ENCODE measurements at places on chromosomes 2 and 18. TPM values are rescaled to one million over a fixed set of nuclear protein-coding genes. Genes with fewer than 3 reads are reported as not detected.

DNA sequence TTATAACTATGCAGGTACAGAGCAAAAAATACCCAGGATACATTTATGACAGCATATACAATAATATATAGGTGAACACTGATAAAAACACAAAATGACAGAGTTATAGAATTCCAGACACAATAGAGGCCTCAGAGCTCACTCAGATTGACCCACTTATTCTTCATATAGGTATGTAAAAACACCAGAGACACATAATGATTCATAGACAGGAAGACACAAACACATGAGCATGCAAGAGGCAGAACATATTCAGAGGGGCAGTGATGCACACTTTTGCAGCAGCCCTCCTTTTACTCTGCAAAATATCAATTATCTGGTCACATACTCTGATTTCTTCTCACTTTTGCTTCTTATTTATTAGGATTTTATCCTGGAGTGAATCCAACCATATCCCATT lies 633.3 kb upstream of the ACVR2A start:
- no peak for DNase-seq

- no peak for DNase-seq
Measured at GRCh38 chr2:134259571-134259970, 5.7 kb downstream of the MGAT5 start.

ANKRD30B gene
- total RNA-seq: 0.03 TPM

GRCh38 chr18:9421901-9422327 lies 53.4 kb upstream of the RALBP1 start:
- DNase-seq: no peak

SERPINB10 gene
- not detected for total RNA-seq

DNA sequence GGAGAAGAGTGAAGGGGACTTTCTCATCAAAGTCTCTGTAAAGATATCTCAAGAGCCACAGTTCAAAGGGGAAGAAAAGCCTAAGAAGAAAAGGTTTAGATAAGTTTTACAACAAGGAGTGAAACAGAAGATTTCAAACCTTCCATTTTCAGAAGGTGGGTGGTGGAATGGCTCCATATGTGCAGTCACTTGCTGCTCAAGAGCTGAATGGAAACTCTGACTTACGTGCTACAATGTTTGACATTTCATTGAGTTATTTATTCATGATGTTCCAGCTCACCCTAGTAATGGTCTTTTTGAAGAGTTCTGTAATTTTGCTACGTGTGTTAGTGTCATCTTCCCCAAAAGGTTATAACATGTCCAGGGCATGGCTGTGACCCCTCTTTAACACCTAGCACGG lies 21.7 kb downstream of the LCT start:
- no peak for DNase-seq

DNA sequence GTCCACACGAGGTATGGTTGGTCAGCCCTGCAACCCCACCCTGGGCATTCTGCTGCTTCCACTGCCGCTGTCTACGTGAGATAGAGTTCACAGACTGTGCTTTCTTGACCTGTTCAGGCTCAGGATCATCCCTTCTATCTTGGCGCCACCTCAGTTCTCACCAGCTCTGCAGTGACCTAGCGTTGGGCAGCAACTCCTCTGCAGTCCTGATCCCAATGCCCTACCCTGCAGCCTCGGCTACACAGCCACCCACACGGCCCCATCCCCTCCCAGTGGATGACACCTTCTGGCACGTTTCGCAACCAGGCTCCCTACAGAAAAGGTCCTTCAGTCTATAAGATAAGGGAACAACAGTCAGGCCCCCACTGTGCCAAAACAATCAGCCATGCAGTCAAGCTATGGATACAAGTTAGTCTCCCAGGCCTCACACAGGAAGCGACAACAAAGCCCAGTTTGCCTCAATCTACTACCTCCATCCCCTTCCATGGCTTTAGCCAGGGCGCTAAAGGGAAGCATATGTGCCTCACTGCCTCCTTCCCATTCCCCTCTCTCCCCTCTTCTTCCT lies 317.9 kb upstream of the PKDCC start:
- DNase-seq: no peak

GRCh38 chr18:48814490-48815178 lies 136.1 kb downstream of the SMAD7 start:
- DNase-seq: no peak

DSC1 gene
- total RNA-seq: not detected

DNA sequence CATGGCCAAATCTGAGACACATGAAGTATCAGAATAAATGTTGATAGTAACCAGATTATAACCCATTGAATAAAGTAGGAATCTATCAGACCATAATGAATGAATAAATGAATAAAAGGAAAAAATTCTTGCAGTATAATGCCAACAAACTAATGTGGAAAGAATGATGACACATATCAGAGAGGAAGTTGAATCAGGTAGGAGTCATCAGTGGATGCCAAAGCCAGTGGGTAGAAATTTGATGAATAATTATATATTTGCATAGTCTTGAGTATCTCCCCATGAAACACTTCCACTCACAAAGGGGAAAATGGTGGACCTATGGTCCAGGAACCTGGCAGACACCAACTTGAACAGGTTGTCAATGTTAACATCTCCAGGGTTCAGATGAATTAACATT lies 68.6 kb downstream of the GALNT3 start:
- DNase-seq: no peak

DNA sequence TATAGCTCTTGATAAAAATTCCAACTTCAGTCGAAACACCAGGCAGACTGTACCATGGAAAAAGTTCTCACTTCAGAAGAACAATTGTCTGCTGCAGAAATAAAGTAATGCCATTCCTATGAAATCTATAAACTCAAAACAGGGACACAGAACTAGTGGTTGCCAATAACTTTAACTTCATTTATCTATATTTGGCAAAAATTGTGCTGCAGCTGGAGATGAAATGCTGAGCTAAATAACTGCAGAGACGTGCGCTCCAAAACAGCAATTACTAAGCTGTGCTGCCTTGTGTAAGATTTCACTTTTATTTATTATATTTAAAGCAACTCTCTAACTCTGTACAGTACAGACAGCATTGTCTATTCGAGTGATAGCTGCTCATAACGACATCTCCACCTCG lies 540.1 kb upstream of the ID2 start:
- no peak for DNase-seq

DNA sequence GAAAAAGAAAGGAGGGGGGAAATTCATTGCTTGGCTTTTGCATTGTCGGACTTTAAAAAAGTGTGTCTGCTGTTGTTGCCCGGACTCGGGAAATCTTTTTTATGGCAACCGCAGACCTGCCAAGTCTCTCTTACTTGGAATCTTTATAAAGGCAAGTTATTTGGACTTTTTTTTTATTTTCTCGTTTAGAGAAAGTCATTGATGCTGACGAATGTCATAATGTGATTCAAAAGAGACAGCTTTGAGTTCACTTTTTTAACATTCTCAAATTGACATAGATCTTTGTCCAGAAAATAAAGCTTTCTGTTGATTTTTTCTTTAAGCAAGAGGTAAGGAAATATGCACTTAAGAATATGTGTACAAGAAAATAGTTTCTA lies 651 bp upstream of the ZNF521 start:
- no peak for DNase-seq

DNA sequence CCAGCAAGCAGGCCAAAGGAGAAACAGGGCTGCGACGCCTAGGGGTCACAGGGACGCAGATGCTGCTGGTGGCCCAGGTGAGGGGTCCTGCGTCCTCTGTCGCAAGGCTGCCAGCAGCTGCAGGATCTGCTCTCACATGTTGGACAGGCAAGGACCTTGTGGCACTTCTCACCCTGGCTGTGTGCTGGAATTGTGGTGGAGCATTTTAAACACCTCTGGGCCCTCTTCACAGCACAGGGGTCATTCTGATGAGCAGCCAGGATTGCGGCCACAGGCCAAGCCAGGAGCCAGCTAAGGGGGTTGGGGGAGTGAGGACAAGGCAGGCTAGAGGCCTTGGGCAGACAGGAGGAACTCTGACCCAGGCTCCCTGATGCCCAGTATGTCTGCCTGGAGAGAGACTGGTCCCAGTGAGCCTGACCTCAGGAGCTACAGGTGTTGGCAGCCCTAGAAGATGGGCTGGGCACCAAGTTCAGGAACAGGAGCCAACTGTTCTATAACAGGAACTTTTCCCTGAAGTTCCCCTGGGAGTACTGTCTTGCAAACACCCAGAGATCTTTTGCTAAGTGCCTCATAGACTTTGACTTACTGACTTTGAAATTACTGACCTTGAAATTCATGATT lies 40.2 kb downstream of the EFR3B start:
- DNase-seq: no peak

HES6 gene
- 113 TPM for total RNA-seq

CFAP221 gene
- total RNA-seq: 0.39 TPM

DNA sequence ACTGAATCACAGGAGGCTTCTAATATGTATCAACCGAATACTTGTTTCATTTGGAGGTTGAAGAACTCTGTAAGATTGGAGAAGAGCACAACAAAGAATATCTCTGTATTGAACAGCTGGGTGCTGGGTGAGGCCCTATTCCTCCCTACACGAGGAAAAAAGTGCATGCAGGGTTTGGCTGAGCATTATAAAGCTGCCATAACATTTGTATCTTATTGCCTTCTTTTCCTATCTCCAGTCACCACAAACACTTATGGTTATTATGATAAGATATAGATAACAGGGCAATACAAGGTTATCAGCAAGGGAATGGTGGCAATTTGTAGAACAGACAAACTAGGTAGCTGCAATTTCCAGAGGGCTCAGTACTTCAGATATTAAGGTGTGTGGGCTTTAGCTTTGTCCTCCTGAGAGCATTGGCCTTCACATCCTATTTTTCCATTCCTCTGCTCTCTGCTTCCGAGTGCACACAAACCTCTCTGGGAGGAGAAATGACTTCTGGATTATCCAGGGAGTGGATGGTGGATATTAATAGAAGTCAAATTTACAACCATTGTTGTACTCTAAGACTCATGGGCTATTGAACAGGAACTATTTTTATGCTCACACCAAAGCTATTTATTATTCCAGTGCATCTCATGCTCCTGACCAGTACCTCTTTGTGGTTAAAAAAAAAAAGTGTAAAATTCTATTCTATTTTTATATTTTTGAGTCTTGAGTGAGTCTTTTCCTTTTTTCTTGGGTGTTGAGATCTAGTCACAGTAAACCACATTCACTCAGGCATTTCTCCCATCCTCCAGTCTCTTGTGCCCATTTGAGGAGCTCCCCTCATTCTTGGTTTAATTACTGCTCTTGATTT lies 248.4 kb downstream of the ETAA1 start:
- DNase-seq: no peak

ZNG1B gene
- total RNA-seq: 23.9 TPM

DNA sequence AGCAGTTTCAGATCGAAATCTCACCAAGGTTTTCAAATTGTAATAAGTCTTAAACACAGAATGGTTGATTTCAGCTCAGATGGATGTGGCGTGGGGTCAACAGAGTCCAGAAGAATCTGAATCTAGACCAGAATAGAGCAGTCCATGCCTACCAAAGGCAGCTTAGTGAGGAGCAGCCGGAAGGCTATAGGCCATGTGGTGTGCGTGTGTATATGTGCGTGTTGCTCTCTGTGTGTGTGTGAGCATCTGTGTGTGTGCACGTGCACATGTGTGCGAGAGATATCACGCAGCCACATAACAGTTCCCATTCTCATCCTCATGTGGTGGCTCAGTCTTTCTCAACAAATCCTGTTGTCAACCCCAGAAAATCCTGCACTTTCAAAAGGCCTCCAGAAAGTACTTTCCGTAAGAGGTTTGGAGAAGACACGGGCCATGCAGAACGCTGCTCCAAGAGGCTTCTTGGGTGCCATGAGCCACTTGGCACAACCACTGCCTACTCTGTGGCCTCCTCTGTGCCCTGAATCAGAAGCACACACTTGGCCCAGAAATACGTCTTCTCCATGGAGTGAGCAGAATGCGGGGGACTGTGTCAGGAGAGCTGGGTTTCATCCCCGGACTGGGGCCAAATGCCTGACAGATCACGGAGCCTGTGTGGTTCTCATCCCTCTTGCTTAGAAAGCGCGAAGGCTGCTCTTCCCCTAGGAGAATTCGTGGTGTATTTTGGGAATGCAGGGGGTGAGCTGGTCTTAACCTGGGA lies 67.3 kb downstream of the ACKR3 start:
- DNase-seq: no peak

DNA sequence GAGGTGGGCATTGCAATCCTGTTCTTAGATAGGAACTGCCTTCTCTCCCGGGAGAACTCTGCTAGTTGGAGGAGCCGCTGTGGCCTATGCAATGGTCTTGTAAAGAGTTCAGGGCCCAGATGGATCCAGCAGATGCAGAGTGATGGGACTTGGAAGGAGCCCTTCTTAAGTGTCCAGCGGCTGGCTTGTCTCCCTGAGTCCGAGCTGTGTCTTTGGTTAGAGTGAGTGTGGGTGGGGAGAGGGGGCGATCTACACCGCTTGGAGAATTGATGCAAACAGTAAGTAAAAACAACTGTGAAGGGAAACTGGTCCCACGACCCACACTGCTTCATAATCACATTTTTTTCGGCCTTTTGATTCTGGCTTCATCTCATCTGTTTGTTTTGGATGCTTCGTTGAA lies 89.8 kb upstream of the CYRIA start:
- DNase-seq: no peak

DNA sequence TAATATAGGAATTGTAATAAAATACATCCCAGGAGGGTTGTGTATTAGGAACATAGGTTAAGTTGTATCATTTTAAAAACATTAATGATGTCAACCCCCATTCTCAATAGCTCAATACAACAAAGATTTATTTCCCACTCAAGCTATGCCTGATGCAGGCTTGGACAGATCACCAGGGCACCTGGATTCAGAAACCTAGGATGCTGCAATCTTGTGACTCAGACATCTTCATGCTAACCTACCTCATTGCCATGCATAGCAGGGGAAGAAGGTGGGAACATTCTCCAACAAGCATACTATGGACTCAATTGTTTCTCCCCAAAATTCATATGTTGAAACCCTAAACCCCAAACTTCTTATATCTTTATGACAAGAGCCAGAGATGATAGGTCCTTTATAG lies 244.2 kb downstream of the CD226 start:
- no peak for DNase-seq

- no peak for DNase-seq
Measured at GRCh38 chr18:49588171-49588570, 26.3 kb downstream of the LIPG start.

GRCh38 chr18:318791-319291 lies 51.0 kb upstream of the THOC1 start:
- no peak for DNase-seq

CDCA7 gene
- total RNA-seq: 55.4 TPM

REG3A gene
- not detected for total RNA-seq

GRCh38 chr2:190887089-190887488 lies 6.5 kb downstream of the GLS start:
- DNase-seq: no peak

LRRC30 gene
- total RNA-seq: not detected

RFTN2 gene
- not detected for total RNA-seq

DNA sequence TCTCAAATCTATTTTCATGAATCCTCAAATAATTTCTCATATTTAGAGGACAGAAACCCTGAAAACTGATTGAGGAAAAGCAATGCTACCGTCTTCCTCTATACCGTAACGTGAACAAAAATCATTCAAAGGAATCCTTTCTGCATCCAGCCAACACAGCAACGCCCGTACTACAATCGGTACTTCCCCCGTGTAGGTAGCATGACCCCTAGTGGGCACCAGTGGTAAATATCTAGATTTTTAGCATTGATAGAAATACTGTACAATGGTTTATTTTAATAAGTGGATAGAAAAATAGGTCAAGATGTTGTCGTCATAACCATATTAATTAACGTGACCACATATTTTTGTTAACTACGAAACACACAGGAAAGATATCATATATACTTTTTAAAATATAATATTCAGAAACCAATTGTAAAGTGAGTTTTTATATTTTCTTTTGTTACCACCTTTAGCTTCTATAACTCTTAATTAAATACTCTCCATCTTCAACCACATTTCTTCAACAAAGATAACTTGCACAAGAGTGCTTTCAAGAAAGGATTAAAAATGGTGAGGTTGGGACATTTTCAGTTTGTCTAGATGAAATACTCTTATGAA lies 194.1 kb downstream of the SS18 start:
- DNase-seq: peak; percentile 15
